ENCODE measurements at places on chromosomes 1 and 21.

- no peak for DNase-seq
Observed at GRCh38 chr1:238710697-238711096, 675.7 kb upstream of the CHRM3 start.

- no peak for DNase-seq
Observed at GRCh38 chr1:34645919-34646318, 108.9 kb upstream of the GJB5 start.

- no peak for DNase-seq
Observed at GRCh38 chr1:150692720-150693119, 4.2 kb downstream of the GOLPH3L start.

DNA sequence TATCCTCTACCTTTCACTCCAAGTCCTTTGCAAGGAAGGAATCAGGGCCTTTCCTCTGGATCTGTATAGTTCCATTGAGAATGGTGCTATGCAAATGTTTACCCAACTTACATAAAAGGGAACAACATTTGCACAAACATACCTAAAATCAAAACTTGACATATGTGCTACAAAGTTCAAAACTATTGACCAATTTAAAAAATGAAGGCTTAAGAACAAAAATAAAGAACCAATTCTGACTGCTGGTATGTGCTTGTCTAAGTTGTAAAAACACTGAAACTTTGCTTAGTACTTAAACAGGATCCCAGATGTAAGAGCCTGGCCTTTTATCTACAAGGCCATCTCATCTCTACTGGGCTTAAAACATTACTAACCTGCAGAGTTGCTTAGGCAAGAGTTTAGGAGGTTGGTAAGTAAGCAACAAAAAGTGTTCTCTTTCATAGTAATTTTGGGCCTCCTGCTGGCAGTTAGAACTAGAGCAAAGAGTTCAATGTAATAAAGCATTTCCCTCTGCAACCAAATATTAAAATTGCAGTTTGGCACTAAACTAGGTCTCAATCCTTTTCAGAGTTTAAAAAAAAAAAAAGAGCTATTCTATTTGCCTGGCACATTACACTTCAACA, 2.0 kb downstream of the SCMH1 start:
- DNase-seq: no peak

- DNase-seq: no peak
Observed at GRCh38 chr1:3588395-3588794, 22.9 kb downstream of the MEGF6 start.

DNA sequence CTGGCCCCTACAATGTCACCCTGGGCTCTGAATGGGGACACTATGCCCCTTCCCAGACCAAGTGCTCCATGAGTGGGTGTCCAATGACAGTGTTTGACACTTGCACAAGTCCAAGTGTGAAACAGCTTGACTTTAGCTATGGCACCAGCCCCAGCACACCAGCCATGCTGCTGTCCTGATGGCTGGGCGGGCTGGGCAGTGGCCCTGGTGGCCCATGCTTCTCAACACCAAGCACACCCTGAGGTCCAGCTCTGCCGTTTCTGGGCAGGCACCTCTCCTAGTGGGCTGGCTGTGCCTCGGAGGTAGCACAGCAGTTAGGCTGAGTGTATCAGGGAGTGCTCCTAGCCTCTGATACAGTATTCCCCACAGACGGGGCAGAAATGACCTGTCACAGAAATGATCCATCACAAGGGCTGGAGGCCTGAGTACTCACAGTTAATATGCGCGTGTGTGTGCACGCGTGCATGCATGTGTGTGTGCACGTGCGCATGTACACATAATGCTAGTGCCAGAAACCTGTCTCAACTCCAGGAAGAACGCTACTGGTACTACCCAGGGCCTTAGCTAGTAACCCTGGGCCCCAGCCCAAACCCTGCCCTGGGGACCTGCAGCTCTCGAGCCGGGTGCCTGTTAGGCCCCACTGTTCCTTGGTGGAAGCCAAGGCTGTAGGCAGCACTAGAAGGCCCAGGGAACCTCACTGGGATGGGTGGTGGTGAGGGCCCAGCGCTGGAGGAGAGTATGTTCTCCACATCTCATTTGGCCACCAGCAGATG, 134.0 kb downstream of the DMRTB1 start:
- no peak for DNase-seq

GRCh38 chr1:36597514-36597913, 114.8 kb upstream of the CSF3R start:
- no peak for DNase-seq

GRCh38 chr1:114152089-114152507, 1.6 kb downstream of the SYT6 start:
- DNase-seq: no peak

DNA sequence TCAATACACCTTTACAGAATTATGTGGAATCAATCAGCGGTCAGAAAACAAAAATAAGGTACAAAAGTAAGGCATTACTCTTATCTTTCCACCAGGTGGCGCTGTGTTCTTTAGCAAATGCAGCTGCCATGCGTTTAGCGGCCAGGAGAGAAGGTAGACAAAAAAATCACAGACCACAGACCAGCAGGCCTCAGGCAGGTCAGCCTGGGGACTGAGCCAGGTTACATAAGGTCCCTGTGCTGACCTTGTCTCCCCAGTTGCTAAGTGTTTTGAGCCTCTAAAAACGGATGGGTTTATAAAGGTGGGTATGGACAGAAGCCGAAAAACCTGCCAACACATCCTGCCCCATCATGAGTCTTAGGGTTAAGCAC, 2.8 kb downstream of the RGS16 start:
- DNase-seq: no peak

GRCh38 chr1:54853793-54854370, 33.1 kb downstream of the DHCR24 start:
- DNase-seq: no peak
